Left colon (tissue), 2 donors: ENCODE measurements at places on chromosomes 13 and 19. TPM values are rescaled to one million over a fixed set of nuclear protein-coding genes. Genes with fewer than 3 reads are reported as not detected.
A peak's percentile ranks its signal among the peaks of the same experiment; 100 is the strongest.

VMAC gene
- 6.3 TPM for total RNA-seq

DNA sequence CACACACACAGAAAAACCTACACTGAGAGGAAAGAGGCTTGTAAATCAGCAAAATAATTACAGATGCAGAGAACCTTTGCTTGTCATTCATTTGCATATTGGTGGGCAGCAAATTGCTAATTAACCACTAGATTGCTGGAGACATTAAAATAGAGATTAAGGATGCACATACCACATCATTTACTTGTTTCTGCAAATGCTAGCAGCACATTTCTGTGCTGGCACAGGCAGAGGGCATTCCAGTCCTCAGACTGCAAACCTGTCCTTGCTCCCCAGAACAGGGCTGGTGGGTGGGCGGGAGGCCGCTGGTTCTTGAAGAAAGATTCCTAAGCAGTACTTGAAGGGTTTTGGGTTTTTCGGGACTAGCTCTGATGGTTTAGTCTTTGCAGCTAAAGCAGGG is 941 bp upstream of the SIAH3 start:
- DNase-seq: no peak

- no peak for DNase-seq
Measured at GRCh38 chr13:112003941-112004340, 63.0 kb upstream of the SOX1 start.

DNA sequence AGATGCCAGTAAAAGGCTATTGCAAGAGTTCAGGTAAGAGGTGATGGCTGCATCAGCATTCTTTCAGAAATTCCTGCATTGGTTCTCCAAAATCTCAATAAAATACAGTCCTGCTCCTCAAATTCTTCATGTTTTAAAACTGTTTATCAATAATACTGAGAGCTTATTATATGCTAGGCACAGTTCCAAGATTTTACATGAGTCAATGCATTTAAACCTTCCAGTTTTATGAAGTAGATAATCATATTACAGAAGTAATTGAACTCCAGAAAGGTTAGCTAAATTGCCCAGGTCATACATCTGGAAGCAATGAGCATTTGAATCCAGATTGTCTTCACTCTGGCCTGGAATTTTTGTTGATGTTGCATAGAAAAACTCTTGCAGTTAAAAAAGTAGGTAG is 282.9 kb upstream of the SLITRK6 start:
- DNase-seq: no peak

DNA sequence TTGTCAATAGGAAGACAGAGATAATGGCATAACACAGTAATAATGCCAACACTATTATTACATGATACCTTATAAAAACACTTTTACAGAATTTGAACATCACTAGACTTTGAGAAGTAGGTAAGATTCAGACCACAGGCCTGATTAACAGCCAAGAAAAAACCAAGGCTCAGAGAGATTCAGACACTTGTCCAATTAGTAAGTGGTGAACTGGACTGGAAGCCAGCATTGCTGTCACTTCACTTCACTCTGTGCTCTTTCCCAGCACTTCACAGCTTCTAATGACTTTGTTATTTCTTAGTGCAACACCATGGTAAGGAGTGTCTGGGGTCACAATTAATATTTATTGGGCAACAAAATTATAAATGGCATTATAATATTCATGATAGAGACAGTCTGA is 91.9 kb downstream of the TRPC4 start:
- no peak for DNase-seq

DNA sequence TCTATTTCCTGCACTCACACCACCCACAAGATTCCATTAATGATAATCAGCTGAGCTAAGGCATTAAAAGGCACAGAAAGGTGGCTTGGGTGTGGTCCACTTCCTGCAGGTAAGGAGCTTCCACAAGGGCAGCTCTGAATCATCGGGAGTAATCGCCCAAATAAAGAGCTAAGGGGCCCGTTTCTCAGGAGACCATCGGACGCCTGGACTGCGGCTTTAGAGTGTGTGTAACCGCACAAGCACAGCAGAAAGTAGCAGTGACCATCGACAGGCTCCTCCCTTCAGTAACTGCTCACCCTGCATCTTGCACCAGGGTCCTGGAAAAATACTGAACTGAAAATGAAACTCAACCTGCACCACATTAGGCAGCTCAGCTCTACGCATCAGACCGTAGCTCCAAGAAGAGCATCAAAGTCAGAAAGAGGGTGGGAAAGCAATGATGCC is 6.0 kb downstream of the STK24 start:
- DNase-seq: peak; percentile 59
